ENCODE measurements at places on chromosomes 2 and 18. TPM values are rescaled to one million over a fixed set of nuclear protein-coding genes. Genes with fewer than 3 reads are reported as not detected.

The RNF181 gene
- total RNA-seq: 63.1 TPM

The ECEL1 gene
- 0.22 TPM for total RNA-seq

- no peak overlapping the region for H3K4me3 ChIP-seq
- no peaks in the 10 kb centered on the region for H3K27me3 ChIP-seq
- H3K27ac ChIP-seq: no peak overlapping the region
- DNase-seq: no peak
- no peaks in the 10 kb centered on the region for H3K36me3 ChIP-seq
These were observed 14.3 kb downstream of the NPAS2 start for GRCh38 chr2:100834221-100834620.

GRCh38 chr2:138298900-138299299, 202.7 kb upstream of the SPOPL start:
- H3K27me3 ChIP-seq: no peaks in the 10 kb centered on the region
- no peak overlapping the region for H3K4me3 ChIP-seq
- no peaks in the 10 kb centered on the region for H3K36me3 ChIP-seq
- no peak for DNase-seq

GRCh38 chr2:127413782-127414637, 4.2 kb upstream of the PROC start:
- no peak overlapping the region for H3K4me3 ChIP-seq
- no peaks in the 10 kb centered on the region for H3K27me3 ChIP-seq
- H3K27ac ChIP-seq: no peak overlapping the region
- H3K36me3 ChIP-seq: no peaks in the 10 kb centered on the region

DNA sequence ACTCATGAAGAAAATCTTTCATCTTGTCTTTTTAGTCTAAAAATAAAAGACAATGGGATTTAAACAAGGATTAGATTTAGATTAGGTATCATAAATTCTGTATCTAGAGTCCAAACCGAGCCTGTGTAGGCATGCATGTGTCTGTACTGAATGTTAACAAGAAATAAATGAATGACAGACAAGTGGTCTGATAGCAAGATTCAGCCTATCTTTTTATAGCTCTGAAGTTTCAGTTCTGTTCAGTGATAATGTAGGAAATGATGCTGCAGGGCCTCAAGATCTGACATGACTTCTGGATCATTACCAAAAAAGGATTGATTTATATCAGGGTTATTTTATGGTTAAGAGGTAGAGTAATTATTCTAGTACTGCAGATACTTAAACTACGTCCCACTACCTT, 137.0 kb upstream of the ATP5MC3 start:
- no peaks in the 10 kb centered on the region for H3K27me3 ChIP-seq
- no peak overlapping the region for H3K27ac ChIP-seq
- no peaks in the 10 kb centered on the region for H3K36me3 ChIP-seq
- DNase-seq: no peak

DNA sequence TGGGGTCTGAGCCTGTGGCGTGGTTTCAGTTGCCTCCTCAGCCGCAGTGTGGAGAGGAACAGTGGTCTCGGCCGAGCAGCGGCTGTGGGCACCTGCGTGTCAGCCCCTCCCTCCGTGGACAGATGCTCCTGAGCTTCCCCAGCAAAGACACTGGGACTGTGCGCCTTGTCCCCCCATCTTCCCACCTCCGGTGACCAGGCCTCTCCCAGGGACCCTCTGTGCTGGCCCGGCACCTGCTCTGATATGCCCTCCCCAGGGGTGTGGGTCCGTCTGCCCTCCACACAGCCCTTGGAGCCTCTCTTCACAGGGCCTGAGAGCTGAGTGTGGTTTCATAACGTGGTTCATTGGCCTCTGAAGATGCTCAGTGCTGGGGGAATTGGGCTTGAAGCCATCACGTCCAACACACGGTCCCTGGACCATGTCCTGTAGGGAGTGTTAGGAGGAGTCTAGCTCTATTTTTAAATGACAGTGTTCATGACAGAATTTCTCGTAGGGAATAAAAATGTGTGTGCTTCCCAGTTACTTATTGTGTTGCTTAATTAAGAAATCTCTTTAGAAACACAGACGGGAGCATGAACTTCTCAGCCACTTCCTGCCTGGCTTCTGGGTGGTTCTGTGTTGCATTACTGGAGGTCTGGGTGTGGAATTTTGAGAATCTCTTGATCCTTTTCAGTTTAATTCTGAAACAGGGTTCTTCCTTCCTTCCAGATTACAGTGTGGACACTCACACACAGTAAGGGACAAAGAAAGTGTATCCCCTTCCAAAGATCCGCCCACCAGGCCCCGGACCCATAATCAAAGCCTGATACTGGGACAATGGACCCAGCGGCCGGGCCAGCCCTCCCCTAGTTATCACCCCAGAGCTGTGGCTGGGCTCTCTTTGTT, 110.7 kb downstream of the NFATC1 start:
- H3K36me3 ChIP-seq: no peaks in the 10 kb centered on the region
- no peak overlapping the region for H3K4me3 ChIP-seq
- H3K27me3 ChIP-seq: no peaks in the 10 kb centered on the region
- no peaks in the 10 kb centered on the region for H3K4me1 ChIP-seq
- DNase-seq: peak; percentile 19

- no peaks in the 10 kb centered on the region for H3K27me3 ChIP-seq
- no peaks in the 10 kb centered on the region for H3K36me3 ChIP-seq
- no peak for DNase-seq
- no peak overlapping the region for H3K27ac ChIP-seq
- no peak overlapping the region for H3K4me3 ChIP-seq
These were observed 56.1 kb upstream of the KIDINS220 start for GRCh38 chr2:8893474-8893873.
